Progenitor cell of endocrine pancreas (in vitro differentiated cells): ENCODE measurements at places on chromosomes 13 and 19. TPM values are rescaled to one million over a fixed set of nuclear protein-coding genes. Genes with fewer than 3 reads are reported as not detected.

The CCNE1 gene
- total RNA-seq = 16.5 and 18.4 TPM in 2 replicates

DNA sequence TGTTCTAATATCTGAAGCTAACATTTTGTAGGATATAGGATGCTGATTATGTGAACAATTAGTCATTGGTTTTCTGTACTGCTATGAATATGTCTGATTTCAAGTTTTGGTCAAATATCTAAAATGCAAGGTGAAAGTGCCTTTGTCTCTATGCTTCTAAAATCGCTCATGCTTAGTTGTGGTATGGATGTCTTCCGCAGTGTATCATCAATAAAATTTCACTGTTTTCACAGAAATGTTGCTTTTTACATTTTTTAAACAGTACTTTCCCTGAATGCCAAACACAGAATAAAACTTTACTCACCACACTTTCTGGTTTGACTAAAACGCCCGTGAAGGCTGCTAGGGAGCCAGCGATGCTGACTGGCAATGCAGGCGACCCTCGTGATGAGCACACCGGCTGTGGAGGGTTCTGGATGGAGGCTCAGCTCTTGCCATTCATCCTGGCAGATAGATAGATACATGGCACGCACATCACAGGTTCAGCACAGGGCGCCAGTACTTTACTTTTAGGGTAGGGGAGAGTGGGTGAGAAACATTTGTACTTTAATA is 40.1 kb downstream of the SLC7A9 start:
- DNase-seq = no peak

- DNase-seq = no peak
Observed at GRCh38 chr13:29170436-29171082, 350.4 kb downstream of the MTUS2 start.

GRCh38 chr19:49692147-49692506 is 1.2 kb downstream of the CPT1C start:
- DNase-seq = no peak
